Effector memory CD4-positive, alpha-beta T cell (primary cell): ENCODE measurements at places on chromosomes 12 and 14.

GRCh38 chr12:48863291-48863690, 2.4 kb downstream of the RND1 start:
- DNase-seq, result no peak

- no peak for DNase-seq
These were observed 26.3 kb downstream of the ALKBH1 start for GRCh38 chr14:77681196-77682157.

DNA sequence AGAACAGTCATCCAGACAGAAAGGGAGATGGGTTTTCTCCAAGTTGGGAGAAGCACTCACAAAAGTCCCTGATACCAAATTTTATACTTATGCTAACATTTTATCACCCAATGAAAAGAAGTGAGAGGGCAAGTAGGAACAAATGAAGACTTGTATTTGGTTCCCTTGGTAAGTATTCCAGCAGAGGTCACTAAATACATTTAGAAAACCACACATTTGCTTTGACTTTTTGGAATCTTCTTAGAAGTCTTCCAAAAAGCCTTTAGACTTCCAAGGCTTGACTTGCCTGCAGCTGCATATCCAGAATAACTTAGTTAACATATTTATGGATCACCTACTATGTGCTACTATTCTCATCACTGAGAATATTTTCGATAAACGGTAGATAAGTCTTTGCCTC, 3.1 kb upstream of the GYS2 start:
- no peak for DNase-seq

DNA sequence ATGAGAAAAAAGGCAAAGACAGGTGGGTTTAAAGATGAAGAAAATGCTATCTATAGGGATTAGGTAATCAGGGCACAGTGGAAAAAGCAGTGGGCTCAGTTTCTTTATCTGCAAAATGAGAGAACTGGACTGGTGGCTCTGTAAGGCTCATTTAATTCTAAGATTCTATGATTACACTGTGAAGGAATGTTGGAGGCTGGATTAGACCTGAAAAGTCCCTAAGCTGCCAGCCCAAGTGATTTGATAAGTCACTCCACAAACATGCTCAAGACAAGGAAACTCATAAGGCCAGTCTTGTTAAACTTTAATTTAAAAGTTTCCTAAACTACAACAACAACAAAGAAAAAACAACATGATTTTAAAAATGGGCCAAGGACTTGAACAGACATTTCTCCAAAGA, 75.1 kb downstream of the DCAF5 start:
- no peak for DNase-seq

DNA sequence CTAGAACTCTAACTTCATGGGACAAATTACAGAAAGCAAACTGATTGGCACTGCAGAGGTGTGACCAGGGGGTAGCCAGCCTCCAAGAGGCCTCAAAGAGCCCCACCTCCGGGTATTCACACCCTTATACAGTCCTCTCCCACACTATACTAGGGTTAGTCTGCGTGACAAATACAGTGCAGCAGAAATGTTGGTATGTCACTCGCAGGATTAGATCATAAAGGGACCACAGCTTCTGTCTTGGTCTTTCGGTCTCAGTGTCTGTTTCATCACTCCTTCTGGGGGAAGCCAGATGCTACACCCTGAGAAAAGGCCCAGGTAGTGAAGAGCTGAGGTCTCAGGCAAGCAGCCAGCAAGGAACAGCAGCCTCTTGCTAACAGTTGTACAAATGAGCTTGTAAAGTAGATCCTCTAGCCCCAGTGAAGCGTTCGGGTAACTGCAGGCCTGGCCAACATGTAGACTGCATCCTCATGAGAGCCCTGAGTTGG, 68.9 kb upstream of the SAV1 start:
- no peak for DNase-seq

GRCh38 chr14:104803280-104803911, 2.5 kb downstream of the ZBTB42 start:
- DNase-seq, result no peak

DNA sequence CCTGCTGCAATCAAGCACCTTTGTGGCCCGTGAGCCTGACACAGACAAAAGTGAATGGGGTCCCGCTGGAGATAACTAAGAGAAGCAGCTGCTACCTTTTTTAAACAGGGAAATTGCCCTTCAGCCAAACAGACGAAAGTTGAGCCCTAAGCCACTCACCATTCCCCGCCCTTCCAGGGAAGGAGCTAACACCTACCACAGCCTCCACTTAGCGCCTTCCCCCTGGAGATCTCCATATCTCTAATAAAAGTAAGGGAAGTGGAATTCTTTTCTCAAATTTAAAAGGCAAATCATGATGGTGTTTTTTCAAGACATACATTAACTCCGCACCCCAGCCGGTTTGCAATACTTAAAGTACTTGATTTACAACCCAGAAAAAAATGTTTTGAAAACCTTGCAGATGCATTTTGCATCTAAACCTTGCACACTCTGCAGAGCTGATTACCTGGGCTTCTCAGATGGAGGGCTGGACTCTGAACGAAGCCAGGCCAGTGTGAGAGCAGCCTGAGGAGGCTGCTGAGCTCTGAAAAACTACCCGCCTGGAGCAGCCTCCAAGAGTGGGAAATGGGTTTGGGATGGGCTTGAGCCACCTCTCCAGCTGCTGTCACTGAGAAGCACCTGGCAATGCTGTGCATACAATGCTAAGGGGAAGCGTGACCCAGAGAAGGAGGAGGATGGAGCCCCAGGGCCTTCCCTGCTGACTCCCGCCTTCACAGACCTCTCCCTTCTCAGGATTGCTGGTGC, 10.0 kb downstream of the NUAK1 start:
- DNase-seq, result no peak

DNA sequence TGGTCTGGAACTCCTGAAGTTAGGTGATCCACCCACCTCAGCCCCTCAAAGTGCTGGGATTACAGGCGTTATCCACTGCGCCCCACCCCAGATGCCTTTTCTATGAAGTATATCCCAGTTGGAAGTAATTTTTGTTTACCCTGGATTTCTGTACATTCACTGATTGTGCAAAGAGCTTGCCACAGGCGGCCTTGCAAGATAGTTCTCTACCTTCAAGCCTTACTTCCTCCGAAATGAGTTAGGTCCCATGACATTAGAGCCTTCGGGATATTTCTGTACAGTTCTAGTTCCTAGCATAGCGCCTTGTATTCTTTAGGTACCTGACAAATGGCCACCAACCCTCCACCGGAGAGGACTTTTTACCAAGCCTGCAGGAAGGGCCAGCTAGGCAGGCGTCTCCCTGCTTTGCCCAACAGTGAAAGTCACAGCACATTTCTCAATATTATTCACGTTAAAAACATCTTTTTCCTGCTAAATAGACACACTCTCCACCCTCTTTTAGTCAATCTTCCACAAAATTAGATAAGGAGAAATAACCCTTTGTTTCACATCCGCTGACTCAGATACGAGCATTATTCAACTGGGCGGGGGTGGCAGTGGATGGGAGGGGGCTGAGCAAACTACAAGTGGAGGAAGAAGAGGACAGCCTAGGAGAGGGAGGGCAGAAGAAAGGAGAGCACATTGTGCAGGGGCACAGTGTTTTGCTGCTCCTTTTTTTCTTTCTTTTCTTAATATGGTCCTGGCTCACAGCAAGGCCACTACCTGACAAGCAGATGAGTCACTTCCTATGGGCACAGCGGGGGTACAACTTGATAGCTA, 40.0 kb upstream of the CAPRIN2 start:
- no peak for DNase-seq

GRCh38 chr14:50399251-50400032, 2.8 kb upstream of the CDKL1 start:
- DNase-seq, result no peak

DNA sequence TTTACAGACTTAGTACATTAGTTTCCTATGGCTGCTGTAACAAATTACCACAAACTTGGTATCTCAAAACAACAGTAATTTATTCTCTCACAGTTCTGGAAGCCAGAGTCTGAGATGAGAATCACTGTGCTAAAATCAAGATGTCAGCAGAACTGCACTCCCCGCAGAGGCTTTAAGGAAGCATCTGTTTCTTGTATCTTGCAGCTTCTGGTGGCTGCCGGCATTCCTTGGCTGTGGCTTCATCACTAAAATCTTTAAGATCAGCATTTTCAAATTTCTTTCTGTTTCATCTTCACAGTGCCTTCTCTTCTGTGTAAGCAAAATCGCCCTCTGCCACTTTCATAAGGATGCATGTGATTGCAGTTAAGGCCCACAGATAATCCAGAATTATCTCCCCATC, 9.4 kb downstream of the STON2 start:
- DNase-seq, result no peak

GRCh38 chr12:108571609-108572165, 9.3 kb downstream of the ISCU start:
- no peak for DNase-seq

GRCh38 chr14:106083082-106083481, 556.7 kb downstream of the TMEM121 start:
- DNase-seq, result no peak
